Activated effector memory CD4-positive, alpha-beta T cell treated with anti-CD3 and anti-CD28 coated beads, Interleukin-2, amount 50 U/mL, for 16 hours (primary cell): ENCODE measurements at places on chromosomes 6 and 20.

DNA sequence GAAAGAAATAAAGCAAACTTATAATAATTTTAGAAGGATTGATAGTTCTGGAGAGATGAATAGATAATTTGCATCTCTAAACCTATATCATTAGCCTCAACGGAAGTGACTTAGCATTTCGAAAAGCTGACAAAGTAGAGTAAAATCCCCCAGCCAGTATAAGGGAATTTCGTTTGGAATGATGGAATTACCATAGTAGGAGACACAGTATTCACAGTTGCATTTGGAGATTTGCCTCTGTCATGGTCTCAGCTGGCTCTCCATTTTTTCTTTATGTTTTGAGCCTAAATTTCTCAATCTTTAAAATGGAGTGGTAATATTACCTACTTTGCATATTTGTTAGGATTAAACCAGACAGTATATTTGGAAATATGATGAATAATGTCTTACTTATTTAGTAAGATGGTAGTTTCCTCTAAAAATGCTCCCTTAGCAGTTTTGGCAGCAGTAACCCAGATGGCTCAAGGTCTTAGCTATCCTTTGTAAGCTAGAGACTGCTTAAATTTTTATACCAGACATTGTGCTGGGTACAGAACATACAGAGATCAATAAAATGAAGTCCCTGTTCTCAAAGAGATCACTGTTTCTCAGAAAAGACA, 58.2 kb downstream of the SMAP1 start:
- no peak for DNase-seq

DNA sequence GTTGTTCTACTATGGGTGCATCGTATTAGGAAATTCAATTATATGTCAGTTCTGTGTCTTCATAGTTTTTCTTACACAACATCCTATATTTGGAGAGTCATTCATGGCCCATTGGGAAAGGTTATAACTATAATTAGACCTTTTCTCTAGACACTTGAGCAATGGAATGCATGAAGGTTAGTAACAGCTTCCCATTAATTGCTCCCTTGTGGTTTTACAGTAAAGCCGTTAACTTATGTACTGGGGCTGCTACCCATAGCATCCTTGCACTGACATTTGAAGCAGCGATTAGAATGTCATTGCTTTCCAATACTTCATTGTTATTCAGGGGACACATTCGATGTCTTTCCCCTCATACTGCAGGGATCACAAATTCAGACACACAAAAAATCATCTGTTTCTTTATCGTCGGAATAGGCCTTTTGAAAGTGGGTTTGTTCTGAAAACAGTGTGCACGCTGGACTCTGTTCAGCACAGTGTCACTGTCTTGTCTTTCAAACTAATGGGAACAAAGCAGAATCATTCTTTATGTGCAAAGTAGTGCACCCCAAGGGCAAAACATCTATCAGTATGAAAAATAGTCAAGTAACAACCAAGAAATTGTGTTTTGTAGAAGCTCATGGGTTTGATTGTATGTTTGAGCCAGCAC, 634.3 kb upstream of the MAP3K7 start:
- DNase-seq = no peak

GRCh38 chr6:30211306-30211705, 1.9 kb downstream of the TRIM26 start:
- no peak for DNase-seq

DNA sequence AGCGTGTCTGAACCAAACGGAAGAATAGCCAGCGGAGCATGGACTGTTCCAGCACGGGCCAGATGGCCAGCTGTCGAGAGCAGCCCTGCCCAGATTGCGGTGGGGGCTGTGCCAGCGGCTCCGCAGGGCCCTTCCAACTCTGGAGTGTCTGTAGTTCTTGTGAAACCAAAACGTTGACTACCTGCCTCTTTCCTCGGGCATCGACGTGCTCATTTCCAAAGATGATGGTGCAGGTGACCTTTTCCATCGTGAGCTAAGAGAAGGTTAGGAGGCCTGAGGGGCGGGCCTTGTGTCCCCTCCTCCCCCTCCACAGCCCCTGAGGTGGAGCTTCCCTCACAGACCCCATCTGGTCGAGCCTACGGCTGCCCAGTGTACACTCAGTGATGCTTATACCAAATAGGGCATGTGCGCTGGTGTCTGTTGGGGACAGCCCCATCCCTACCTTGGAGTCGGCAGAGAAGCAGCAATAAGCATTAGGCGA, 12.9 kb upstream of the C20orf144 start:
- no peak for DNase-seq

- no peak for DNase-seq
Measured at GRCh38 chr20:39263076-39263475, 300.9 kb downstream of the DHX35 start.

DNA sequence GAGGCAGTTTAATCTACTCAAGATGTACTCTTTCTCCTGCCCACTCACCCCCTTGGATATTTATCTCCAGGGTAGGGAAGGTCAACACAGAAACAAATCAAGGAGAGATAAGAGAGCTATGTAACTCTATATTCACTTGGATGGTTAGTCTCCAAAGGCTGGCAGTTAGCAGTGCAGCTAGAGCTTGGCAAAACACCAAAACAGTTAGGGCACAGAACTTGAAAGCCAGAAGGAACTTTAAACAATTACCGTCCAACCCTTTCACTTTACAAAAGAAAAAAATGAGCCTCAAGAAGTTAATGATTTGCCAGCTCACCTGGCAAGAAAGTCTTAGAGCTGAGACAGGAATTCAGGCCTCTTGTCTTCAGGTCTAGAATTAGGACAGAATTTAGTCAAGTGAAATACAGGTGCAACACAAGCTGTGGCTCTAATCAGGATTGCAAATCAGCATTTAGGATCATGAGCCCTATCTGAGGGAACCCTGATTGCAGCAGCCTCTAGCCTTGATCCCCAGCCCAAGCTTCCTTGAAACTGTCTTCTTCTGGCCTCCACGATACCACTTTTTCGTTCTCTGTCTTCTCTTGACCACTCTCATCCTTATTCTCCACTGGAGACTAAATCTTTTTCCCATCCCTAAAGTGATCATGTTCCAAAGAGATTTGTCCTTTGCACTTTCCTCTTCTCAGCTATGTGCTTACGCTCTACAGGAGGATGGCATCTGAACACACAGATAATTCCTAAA, 14.9 kb downstream of the NEDD9 start:
- DNase-seq = no peak

DNA sequence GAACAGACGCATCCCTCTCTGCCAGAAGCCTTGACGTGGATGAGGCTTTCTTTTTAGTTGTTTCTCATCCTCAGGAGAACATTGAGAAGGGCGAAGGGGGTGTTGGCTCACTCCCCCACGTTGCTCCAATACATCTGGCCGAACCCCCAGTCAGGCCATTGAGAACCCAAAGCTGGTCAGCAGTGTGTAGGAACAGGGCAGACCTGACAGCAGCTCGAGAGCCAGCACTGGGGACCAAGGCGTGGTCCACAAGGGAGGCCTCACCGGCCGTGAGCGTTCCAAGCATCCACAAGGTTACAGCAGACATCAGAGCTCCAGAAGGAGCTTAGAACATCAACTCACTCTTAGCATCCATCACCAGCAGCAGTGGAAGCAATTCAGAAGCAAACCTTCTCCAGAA, 387.9 kb upstream of the ARID1B start:
- no peak for DNase-seq

- no peak for DNase-seq
Measured at GRCh38 chr6:53543359-53544216, 1.3 kb downstream of the GCLC start.

DNA sequence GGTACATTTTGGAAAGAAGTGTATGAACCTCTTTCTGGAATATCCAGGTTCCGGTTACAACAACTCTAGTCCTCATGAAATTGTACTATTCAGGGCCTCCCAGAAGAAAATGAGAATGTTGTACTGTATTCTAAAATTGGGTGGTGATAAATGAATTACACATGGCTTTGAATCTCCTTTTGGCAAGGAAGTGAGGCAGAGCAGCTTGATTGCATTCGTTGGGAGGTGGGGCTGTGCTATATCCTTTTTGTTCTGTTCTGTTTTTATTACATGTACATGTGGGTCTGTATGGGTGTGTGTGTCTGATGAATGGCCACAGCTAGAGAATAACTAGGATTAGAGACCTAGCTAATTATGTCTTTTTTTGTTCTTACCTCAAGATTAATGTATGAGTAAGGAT, 37.8 kb upstream of the SNRPB2 start:
- no peak for DNase-seq

DNA sequence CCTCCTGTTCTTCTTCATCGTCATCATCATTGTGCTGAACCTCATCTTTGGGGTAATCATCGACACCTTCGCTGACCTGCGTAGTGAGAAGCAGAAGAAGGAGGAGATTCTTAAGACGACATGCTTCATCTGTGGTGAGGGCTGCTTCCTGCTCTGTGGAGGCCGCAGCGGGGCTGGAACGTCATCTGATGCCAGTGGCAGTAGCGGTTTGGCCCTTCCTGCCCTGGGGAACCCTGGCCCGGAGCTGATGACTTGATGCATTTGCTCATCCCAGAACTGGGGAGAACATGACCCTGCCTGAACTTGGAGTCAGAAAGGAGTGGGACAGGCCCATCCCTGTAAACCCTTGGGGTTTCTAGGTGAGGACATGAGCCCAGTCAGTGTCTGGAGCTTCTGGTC, 18.7 kb downstream of the UQCC2 start:
- DNase-seq = peak; percentile 83

GRCh38 chr6:154951345-154952200, 43.5 kb upstream of the TIAM2 start:
- DNase-seq = no peak

DNA sequence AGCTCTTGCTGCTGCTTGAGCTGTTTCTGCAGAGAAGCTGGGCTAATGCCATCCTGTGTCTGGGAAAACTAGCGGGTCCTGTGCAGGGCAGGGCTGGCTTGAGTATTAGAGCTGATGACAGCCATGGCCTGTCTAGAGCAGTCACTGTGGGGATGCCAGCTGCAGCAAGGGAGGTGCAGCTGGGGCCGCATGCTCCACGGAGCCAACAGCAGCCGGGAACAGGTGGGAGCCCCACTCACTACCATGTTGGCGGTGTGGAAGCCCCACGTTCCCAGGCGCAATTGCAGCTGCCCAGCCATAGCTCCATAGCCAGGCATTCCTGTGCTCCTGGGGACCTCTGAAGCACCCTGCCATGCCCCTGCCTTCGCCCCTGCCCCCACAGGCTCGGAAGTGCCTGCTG, 212.9 kb downstream of the TFAP2C start:
- DNase-seq = no peak

DNA sequence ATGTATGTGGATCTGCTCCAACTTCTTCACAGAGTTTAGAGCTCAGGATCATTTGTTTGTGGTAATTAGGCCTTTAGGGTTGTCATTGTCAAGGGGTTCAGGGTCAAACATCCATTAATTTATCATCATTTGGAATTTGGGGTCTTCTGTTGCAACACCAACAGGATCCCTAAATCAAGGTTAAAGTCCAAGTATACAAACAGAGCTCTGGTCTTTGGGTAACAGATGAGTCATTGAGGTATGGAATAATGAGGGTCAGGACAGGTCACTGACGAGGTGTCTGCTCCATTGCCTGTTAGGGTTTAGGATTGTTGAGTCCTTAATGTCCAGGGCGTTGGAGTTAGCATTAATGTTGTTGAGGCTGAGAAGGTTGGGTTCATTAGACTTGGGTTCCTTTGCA, 47.6 kb downstream of the PRND start:
- no peak for DNase-seq

GRCh38 chr6:91299544-91300491, 712.9 kb upstream of the MAP3K7 start:
- DNase-seq = no peak

DNA sequence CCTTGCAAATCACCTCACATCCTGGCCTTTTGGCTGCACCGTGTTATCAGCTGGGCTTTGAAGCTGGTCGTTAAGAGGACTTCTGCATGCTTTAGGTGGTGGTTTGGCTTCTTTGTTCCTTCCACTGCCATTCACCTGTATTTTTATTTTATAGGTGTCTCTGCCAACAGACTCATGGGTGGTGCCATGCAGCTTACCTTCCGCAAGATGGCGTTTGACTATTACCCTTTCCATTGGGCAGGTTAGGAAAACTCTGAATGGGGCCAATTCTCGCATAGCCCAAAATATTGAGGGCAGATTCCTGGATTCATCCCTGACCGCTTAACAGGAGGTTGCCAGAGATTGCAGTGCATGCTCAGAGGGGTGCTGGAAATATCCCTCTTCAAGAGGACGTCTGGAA, 32.4 kb downstream of the TAF11 start:
- no peak for DNase-seq

DNA sequence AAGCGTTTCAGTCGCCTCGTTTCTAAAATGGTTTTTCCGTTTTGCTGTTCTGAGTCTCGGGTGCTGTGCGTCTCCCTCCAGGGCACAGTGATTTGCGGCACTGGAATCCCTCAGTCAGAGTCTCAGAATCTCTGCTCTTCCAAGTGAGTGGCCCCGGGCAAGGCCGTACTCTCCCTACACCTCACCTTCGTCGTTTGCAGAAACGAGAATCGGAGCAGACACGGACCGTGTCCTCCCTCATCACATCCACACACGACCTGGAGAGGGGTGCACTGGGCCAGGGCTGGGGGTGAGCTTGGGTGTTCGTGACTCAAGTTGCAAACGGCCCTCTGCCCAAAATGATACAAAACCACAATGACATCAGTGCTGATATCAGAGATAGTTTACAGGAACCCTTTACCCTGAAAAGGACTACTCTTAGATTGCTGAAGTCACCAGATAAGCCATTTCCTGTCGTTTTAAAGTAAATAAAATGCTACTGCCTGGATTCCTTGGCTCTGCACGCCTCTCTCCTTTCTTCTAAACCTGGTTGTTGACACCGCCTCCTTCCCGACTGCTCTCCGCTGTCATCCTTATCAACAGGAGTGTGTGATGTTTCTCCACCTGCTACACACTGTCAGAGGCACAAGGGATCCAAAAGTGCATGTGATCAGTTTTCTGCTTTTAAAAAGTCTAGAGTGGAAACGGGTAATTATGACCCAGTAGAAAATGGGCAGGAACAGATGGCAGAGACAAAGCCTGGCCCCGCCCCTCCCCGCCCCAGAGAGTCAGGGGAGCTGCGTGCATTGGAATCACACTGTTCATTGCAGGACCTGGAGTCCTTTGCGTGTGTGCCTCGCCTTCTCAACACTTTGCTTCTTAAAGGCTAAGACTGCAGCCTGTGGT, 38.4 kb downstream of the KIF25 start:
- DNase-seq = no peak

- DNase-seq = no peak
Measured at GRCh38 chr6:89888871-89889270, 5.4 kb upstream of the GJA10 start.

- DNase-seq = no peak
Measured at GRCh38 chr20:50282592-50283241, 92.1 kb downstream of the CEBPB start.

GRCh38 chr20:49571553-49571835, 3.6 kb upstream of the PTGIS start:
- DNase-seq = no peak

DNA sequence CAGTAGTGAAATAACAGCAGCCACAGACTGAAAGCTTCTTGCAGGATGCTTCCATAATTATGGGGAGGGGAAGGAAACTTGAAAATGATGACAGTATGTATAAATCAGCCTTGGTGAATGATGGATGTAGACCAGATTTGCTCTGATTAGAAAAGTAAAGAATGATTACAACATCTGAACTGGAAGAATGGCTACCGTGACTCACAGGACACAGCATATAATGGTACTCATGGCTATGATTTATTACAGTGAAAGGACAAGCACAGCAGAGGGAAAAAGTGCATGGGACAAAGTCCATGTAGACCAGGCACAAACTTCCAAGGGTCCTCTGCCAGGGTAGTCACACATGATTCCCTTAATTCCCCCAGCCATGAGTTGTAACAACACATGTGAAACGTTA, 70.7 kb upstream of the POPDC3 start:
- no peak for DNase-seq

- DNase-seq = peak; percentile 76
Measured at GRCh38 chr6:41191569-41191968, 9.4 kb downstream of the TREML2 start.

GRCh38 chr20:48106428-48106827, 321.1 kb upstream of the SULF2 start:
- DNase-seq = peak; percentile 6
